ENCODE measurements at places on chromosomes 7 and 10. TPM values are rescaled to one million over a fixed set of nuclear protein-coding genes. Genes with fewer than 3 reads are reported as not detected.

DNA sequence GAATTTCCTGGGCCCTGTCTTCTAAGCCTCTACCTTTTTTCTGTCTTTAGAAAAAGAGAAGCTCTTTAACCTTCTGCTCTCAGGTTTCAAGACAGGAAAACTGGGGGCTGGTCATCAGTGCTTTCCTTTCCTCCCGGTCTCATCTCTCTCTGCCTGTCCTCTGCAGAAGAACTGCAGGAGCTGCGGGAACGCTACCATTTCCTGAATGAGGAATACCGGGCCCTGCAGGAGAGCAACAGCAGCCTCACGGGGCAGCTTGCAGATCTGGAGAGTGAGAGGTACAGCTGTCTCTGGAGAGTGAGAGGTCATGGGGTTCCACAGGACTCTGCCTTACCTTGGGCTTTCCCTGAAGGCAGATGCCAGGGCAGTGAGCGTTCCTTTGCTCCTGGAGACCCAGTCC is 12.7 kb downstream of the CCDC136 start:
- H3K27me3 ChIP-seq = no peaks in the 10 kb centered on the region
- no peak for DNase-seq
- no peak overlapping the region for H3K27ac ChIP-seq
- H3K4me3 ChIP-seq = no peak overlapping the region

GRCh38 chr7:134113655-134114054 is 13.5 kb upstream of the LRGUK start:
- H3K27me3 ChIP-seq = no peaks in the 10 kb centered on the region
- H3K4me3 ChIP-seq = no peak overlapping the region
- H3K4me1 ChIP-seq = no peaks in the 10 kb centered on the region

The NUPR2 gene
- not detected for total RNA-seq

- no peaks in the 10 kb centered on the region for H3K36me3 ChIP-seq
- H3K27ac ChIP-seq = no peak overlapping the region
- H3K27me3 ChIP-seq = peaks cover 2% of the 10 kb centered on the region
- H3K4me1 ChIP-seq = no peaks in the 10 kb centered on the region
Observed at GRCh38 chr10:35592441-35592840, 12.7 kb upstream of the GJD4 start.

The CCDC3 gene
- 0.09 TPM for total RNA-seq

Data from activated T-helper 2 cell treated with anti-CD3 and anti-CD28 coated beads, Interferon-gamma antibody, Interleukin-2, Interleukin-4, amounts not matched to agents 10 μg/mL and 5 μg/mL and 100 μg/mL, durations not matched to agents 14 hours and 24 hours and 36 hours (primary cell).